Left colon (tissue), 2 donors: ENCODE measurements at places on chromosomes 1 and 21. TPM values are rescaled to one million over a fixed set of nuclear protein-coding genes. Genes with fewer than 3 reads are reported as not detected.

The ZNF684 gene
- 5.2 TPM for total RNA-seq

GRCh38 chr21:42039911-42040351, 29.8 kb upstream of the ZBTB21 start:
- no peak for DNase-seq

DNA sequence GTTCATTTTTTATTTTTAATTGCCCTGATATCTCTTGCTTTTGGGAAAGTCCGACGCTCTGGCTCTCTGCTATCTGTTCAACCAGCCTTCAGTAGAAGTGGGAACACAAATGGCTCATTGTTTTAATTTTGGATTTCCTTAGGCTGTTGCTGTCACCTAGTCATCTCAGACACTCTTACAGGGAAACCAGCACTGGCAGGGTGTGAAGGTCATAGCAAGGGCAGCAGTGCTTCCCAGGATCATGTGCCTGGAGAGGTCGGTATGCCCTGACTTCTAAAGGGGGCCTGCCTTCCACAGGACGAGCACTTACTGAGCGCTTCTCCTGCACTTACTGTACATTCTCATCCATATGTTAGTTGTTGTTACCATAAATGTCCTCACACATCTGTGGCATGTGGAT, 224.2 kb downstream of the DISC1 start:
- no peak for DNase-seq

DNA sequence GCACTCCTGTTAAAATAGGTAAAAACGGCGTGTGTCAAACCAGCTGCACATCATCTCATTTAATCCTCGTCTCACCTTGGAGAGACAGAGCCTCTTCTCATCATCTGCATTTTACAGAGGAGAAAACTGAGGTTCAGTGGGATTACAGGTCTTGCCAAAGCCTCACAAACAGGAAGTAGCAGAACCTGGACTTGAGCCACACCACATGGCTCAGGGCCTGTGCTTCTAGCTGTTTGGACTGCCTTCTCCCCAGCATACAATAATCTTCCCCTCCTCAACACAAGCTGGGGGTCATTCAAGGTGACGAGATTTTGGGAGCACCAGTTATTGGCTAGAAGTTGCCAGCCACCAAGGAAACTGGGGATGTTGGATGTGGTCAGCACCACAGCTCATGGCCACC, 167.9 kb upstream of the ZC3H12A start:
- no peak for DNase-seq

GRCh38 chr21:31837618-31838390, 35.0 kb upstream of the HUNK start:
- no peak for DNase-seq
